NCI-H1092 (cell line): ENCODE measurements at places on chromosomes 4 and X.

DNA sequence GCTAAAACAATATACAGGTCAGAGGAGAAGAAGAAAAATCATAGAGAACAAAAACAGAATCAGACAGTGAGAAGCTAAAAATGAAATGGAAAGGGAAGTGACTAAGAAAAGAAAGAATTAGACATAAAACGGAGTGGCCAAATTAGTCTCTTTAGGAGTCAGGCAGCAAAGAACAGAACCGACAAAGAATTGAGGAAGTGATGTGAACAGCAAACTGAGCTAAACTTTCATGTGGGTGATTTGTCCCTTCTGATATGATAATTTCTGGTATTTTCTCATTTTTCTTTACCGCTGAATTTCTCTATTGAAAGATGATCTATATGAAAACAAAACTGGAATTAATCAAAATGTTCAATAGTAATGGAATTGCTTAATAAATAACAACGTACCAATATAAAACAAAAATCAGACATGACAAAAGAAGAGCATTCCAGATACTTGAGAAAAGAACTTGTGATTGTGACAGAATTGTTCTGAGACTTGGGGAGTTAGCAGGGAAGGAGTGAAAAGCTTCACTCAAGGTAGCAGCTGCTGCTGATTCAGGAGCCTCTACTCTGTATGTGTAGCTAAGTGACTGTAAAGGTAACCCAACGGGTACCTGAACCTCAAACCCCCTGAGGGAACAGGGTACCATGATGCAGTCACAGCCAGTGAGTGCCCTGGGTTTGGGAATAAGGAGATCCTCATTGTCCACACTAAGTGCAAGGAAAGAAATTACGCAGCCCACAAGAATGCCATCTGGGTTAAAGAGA lies 8.8 kb downstream of the TAPT1 start:
- no peak for DNase-seq

GRCh38 chr4:176824645-176825366 lies 32.1 kb upstream of the VEGFC start:
- DNase-seq, result no peak

GRCh38 chr4:5654791-5655190 lies 53.6 kb downstream of the EVC2 start:
- DNase-seq, result no peak

DNA sequence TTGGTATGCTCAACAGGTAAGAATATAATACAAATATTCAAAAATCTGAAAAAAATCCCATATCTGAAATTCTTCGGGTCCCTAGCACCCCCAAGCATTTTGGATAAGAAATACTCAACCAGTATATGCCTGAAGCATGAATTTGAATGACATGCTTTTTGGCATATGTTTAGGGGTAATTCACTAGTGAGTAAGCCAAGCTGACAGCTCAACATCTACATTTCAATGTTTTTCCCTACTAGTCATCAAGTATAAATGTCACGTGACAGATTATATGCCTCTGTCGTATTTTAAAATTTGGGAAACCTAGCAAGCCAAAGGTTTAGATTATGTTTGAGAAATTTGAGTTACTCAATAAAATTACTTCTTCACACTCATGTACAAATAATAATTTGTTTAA lies 125.1 kb downstream of the FGF16 start:
- no peak for DNase-seq

- no peak for DNase-seq
Measured at GRCh38 chrX:103498786-103499185, 20.5 kb downstream of the RAB40A start.

- no peak for DNase-seq
Measured at GRCh38 chr4:170122252-170122651, 32.5 kb upstream of the AADAT start.

GRCh38 chr4:17561195-17561909 lies 15.6 kb upstream of the LAP3 start:
- no peak for DNase-seq

DNA sequence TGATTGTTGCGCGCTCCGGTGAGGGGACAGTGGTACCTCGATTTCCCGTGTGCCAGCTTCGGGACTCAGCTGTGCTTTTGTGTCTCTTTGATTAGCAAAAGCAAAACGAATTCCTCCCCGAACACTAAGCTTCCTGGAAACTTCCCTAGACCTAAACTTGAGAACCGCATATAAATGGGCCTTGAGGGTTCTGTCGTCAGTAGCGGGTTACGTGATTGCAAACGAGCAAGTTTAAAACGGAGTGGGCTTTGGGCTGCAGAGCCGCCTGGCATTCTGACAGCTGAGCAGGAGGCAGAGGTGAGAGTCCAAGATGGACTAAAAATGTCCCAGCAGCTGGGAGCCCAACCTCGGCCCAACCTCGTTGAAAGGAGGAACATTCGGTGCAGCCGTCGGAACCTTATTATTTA lies 1.2 kb upstream of the TAPT1 start:
- DNase-seq, result no peak

DNA sequence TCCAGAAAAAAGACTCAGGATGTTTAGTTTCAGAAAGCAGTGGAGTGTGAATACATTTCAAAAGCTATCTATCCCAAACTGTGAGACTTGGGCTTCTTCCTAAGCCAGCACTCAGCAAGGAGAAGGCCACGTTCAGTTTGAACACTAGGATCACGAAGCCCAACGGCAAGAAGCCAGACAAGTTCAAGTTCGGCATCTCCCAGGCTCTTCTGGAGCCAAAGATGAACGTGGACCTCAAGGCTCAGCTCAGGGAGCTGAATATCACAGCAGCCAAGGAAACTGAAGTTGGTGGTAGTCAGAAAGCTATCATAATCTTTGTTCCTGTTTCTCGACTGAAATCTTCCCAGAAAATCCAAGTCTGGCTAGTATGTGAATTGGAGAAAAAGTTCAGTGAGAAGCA lies 7.6 kb downstream of the PLAC1 start:
- no peak for DNase-seq

- DNase-seq, result no peak
Measured at GRCh38 chr4:106353786-106354185, 14.8 kb downstream of the GIMD1 start.

DNA sequence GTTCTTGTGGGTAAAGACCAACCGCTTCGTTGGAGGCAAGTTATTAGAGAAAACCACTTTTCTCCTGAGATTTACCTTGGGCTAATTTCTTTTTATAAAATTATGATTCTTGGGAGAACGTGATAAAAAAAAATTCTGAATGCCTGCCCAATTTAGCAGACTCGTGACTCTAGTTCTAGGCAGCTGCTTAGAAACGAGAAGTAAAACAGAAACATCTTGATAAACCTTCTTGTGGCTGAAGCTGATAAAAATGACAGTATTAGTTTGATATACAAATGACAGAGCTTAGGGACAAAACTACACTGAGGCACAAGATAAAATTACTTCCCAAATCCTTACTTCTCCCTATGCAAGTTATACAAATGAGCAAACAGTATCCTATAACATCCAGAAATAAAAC lies 458.9 kb upstream of the TEX13C start:
- DNase-seq, result no peak

DNA sequence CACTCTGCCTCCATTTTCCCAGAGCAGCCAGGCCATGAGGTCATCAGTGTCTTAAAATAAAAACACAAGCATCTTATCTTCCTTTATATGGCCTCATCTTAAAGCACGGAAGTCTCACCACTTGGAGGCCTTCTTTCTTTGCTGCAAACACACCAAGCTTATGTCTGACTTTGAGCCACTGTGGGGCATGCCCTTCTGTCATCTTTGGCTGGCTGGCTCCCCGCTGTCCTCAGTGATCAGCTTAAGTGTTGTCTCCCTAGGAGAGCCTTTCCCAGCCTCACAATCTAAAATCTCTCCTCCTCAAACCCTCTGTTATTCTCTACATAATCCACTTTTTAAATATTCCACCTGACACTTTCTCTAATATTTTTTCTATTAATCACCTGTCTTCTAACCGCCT lies 191.6 kb upstream of the TTC29 start:
- no peak for DNase-seq

- no peak for DNase-seq
Measured at GRCh38 chrX:23012162-23012561, 12.4 kb downstream of the DDX53 start.

GRCh38 chr4:94504545-94504944 lies 52.8 kb downstream of the PDLIM5 start:
- DNase-seq, result no peak

- DNase-seq, result peak; percentile 17
Measured at GRCh38 chrX:54920610-54921426, at the start of gene TRO. TRO (plus strand) TSS chrX:54920824; CDS start chrX:54922247, 1,423 bp downstream.

- no peak for DNase-seq
Measured at GRCh38 chr4:150960818-150961217, 54.3 kb downstream of the LRBA start.

DNA sequence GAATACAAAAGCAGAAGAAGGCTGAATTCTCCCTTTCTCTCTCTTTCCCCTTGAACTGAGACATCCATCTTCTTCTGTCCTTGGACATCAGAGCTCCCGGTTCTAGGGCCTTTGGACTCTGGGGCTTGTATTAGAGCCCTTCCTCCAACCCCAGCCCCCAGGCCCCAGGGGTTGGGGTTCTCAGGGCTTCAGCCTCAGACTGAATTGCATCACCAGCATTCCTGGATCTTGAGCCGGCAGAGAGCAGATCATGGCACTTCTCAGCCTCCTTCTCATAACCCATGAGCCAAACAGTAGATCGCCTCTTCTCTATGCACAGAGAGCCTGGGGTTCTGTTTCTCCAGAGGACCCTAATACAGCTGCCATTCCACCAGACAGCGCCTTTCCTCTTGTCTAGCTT lies 25.3 kb upstream of the CLDN24 start:
- no peak for DNase-seq

DNA sequence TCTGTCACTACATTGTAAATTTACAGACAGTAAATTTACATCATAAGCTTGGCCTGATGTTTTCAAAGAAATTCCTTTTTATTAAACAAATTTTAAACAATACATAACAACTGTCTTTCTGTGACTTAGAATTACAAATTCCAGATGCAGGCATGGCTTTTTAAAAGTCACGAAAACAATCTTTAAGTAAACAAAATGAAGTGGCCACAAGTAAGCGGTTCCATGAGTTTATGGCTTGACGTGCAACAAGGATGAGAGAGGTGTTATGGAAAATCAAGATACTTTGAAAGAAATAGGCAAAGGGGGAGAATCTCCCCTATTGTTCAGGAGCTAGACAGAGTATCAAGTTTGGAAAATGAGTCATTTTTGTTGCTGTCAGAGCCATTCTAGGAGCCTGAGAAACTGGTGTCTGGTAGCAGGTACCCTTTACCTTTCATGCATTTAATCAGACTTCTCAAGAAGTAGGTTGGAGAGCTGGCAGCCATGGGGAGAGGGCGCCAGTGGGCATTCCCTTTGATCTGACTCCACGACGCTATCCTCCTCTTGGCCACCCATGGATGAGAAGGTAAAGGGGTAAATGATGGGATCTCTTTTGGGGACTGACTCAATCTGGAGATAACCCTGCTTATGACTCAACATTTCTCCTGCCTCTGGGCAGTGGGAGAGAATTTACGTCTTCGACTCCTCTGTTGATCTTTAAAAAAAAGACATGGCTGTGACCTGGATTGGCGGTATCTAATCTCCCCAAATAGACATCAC lies 217.2 kb downstream of the SPRY1 start:
- no peak for DNase-seq

- DNase-seq, result no peak
Measured at GRCh38 chr4:94345266-94345665, 2.6 kb upstream of the HPGDS start.

- DNase-seq, result no peak
Measured at GRCh38 chr4:113181289-113182007, 132.0 kb downstream of the ANK2 start.

DNA sequence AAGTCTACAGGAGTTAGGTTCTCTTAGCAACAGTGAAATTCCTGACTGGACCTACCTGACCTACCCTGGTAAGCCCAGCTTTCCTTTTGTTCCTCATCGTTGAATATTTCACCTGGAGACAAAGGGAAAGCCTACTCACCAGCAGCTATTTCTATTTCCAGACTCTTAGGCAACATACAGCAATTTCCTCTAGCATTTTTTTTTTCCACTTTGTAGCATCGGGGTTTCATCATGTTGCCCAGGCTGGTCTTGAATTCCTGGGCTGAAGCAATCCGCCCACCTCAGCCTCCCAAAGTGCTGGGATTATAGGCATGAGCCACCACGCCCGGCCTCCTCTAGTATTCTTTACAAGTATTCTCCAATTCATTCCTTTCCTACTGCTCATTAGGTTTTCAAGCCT lies 6.8 kb upstream of the S100G start:
- no peak for DNase-seq

- DNase-seq, result no peak
Measured at GRCh38 chr4:78645853-78646757, 94.5 kb downstream of the ANXA3 start.

- no peak for DNase-seq
Measured at GRCh38 chrX:87578978-87579377, 61.4 kb downstream of the KLHL4 start.

DNA sequence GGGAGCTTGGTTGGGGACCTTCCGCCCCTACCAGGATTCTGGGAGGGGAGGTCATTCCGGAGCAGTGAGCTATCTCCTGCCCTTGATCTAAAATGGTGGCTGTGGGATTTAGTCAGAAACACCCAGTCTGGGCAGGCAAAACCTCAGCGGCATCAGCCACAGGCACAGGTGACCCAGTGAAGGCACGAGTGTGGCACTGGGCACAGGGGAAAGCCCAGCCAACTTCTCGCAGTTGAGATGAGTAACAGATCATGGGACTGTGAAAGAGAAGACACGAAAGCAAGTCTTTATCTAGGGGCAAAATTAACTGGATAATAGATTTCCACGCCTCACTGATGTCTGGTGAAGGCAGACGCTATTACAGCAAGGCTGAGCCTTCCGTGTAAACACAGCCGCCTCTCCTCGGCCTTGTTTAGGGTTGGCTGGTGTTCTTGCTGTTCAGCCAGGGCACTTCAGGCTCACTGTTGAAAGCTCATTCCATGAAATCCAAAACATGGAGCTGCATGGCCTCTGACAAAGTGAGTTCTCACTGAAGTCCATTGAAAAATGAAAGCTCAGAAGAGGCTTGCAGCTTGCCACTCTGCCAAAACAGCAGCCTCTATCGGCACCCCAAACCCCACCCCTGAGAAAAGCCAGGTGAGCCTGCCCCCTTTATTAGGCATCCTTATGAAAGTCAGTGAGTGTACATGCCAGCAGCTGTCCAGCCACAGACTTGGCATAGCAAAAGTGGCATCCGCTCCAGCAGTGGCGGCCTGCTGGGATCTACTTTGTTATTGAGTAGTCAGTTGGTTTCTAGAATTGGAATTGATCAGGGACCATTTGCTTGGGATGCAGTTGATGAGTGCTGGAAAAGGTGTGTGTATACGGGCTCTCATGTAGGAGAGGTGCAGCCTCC lies 102.3 kb upstream of the MTM1 start:
- DNase-seq, result peak; percentile 12
